ENCODE measurements at places on chromosomes 7 and 10. TPM values are rescaled to one million over a fixed set of nuclear protein-coding genes. Genes with fewer than 3 reads are reported as not detected.

GRCh38 chr10:118497227-118497626 lies 98.2 kb downstream of the PRLHR start:
- no peak for DNase-seq

- no peak for DNase-seq
These were observed 543.3 kb downstream of the CALN1 start for GRCh38 chr7:71868797-71869196.

DNA sequence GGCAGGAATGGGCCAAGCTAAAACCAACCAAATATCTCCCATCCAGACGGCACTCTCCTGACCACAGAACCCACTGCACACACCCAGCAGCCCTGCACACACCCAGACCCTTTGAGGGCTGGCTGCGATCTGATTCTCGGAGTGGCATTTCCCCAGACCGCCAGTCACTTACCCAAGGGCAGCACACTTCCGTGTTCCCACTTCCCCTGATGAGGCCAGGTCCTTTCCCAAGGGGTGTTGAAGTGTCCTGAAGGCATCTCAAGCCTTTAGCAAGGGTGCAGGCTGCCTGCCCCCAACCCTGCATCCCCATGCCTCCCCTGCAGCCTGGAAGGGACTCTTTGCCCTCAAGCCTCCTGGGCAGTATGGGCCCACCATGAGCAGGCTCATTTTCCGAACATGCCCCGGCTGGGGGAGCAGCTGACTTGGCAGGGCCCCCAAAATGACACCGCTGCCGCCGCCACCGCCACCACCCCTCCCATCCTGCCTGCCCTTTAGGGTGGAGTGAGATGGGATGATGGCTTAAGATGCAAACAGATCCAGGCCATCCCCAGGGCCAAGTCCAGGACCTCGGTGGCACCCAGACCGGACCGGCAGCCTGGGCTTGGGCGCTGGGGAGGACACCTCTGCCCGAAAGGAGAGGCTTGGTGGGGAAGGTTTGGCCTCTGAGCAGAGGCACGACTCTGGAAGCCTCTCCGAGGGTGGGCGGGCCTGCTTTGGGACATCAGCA lies 159.8 kb downstream of the NRF1 start:
- DNase-seq: no peak

- no peak for DNase-seq
These were observed 955.7 kb upstream of the ZNF722 start for GRCh38 chr7:63042730-63043511.

- DNase-seq: no peak
These were observed 74.5 kb upstream of the VKORC1L1 start for GRCh38 chr7:65798111-65799075.

- DNase-seq: no peak
These were observed 108.8 kb downstream of the SGMS1 start for GRCh38 chr10:50514995-50515394.

- DNase-seq: no peak
These were observed 135.8 kb downstream of the PLCE1 start for GRCh38 chr10:94129393-94130130.

DNA sequence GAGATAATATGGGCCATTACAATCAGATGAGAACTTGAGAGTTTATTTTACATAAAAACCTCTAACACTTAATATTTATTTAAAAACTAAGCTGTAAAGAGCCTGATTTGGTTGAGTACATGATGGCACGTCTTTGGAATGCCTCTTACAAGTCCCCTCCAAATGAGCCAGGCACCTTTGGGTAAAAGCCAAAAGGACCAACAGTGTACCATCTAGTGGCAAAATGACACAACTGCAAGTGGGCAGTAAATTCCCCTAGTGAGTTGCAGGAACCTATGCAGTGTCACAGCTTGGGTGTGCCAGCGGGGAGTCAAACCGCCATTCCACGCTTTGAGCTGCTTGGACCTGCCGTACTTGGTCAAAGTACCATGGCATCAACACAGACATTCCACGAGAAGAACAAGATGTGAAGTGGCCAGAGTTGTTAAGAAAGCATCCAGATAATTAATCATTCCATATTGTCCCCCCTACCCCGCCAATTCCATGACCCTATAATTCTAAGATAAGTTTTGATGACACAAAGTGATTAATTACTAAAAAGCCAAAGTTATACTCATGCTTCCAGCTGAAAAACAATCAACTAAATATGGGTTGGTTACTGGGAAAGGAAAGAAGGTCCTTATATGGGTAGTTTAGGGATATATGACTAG lies 115.2 kb downstream of the SORBS1 start:
- no peak for DNase-seq

GRCh38 chr10:119104654-119105015 lies 722 bp downstream of the DENND10 start:
- DNase-seq: no peak

GRCh38 chr7:27171637-27172314 lies 2.3 kb downstream of the HOXA10 start:
- no peak for DNase-seq

DNA sequence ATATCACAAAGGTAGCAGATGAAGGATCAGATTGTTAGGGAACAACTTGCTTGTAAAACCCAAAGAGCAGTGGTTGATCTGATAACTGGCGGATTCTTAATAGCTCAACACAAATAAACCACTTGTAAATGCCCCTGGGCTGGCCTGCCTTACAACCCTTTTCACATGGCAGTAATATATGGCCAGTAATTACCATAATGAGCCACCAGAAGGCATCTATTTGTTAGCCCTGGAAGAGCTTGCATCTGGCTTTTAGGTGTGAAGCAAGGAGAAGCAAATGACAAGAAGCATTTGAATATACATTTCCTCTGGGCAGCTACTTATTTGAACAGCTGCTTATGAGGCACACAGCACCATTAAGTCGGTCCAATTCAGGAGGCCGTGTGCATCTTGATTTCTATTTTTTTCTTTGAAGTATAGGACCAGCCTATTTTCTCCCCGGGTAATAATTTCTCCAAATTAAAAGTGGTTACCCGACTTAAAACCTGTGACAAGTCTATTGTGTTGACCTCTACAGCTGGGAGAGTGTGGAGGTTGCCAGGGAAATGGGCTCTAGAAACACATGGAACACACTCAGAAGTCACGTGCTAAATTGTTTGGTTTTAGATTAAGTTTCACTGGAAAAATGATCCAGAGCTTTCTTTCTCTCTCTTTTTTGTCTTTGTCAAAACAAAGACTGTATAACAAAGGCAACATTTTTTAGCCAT lies 113.4 kb downstream of the SEM1 start:
- no peak for DNase-seq

GRCh38 chr10:121340271-121340831 lies 257.9 kb downstream of the FGFR2 start:
- no peak for DNase-seq

- peak; percentile 83 for DNase-seq
These were observed 177.2 kb downstream of the SH3PXD2A start for GRCh38 chr10:103678178-103678526.

DNA sequence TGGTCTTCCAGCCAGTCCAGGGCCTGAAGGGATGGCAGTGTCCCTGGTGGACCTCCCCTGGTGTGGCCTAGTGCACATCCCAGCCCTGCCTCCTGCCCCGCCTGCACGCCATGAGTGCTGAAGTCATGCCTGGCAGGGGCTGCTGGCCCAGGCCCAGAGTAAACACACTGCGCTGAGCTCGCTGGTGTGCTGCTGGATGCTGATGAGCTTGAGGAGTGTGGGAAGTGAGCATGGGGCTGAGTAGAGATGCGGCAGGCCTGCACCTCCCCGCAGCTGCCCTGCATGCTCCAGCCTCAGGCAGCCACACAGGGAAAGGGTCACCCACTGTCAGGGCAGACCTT lies 43.2 kb downstream of the HTRA1 start:
- DNase-seq: no peak

DNA sequence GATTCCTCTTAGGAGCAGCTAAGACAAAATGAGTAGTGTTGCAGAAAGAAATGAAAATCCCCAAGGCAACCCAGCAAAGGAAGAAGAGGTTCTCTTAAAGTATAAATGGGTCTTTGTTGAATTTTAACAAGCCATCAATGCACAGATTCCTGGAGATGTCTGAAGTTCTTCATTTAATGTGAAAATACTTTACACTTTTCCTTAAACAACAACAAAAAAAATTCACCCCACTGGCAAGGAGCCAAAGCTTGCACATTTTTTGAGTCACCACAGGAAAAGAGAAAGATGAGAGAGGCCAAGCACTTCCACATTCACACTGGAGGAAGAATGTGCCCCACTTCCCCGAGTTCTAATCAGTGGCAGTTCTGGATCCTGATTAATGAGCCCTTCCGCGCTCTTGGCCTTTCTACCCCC lies 286.4 kb upstream of the MEOX2 start:
- no peak for DNase-seq

- no peak for DNase-seq
These were observed 10.6 kb upstream of the BPGM start for GRCh38 chr7:134636008-134636449.

DNA sequence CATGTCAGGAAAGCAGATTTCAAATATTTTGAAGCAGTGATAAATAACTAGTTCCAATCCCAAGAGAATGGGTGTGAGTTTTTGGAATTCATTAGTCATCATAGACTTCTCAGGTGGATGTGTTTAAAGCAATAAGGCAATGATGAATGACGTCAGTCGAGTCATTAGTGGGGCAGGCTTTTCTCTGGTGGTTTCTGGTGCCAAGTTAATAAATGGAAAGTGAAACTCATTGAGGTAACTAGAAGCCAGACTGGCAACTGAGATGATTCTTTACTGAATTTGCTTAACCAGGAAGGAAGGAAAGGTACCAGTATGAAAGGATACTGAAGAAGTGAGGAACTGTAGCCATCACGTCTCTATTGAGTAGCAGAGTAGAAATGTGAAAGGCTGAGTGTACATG lies 311.0 kb downstream of the GPAM start:
- no peak for DNase-seq

DNA sequence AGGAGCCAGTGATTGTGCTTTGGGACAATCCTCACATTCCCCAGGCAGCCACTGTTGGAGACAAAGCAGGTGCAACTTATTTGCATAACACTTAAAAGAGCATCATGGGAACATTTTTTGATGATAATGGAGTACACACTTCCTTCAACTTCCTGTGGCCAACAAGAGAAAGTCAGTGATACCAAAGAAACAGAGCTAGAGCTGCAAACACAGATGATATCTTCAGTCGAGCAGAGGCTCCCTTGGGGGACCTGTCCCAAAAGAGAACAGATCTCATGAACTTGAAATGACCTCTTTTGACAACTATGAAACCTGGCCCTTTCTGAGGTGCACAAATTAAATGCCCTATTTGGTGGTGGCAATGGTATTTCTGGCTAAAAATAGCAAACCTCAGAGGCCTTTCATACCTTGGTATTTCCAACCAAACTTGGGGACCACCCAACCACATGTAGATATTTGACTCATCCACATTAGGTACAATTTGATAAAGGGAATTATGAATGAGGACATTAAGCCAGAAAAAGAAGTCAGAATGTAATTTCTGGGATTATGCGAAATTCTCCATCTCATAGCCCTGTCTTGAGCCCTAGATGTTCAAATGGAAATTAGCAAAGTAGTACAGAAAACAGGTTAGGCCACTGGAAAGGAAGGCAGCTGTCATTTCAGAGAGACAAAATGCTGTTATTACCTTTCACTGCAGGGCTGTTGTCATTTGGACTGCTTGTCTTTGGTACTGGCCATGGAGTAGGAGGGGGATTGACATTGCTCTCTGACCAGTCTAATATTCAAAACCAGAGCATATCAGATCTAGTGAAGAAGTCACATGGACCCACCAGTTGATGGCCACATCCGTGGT lies 146.2 kb downstream of the ICA1 start:
- DNase-seq: no peak

DNA sequence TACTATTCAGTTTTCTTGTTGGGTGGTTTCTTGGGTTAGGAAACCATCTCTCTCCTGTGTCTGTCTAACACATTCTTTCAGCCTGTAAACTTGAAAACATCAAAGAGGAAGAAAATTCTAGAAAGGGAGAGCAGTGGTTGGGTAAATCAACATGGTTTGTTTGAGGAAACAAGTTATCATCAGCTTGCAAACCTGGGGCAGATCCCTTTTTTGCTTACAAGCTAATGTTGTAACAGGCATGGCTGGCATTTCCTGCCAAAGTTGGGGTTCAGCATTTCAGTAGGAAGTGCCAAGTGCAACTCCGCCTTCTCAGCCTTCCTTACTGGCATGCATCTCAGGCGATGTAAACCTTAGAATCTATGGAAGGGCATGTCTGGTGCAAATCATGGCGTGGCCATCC lies 112.6 kb downstream of the EEPD1 start:
- no peak for DNase-seq

DNA sequence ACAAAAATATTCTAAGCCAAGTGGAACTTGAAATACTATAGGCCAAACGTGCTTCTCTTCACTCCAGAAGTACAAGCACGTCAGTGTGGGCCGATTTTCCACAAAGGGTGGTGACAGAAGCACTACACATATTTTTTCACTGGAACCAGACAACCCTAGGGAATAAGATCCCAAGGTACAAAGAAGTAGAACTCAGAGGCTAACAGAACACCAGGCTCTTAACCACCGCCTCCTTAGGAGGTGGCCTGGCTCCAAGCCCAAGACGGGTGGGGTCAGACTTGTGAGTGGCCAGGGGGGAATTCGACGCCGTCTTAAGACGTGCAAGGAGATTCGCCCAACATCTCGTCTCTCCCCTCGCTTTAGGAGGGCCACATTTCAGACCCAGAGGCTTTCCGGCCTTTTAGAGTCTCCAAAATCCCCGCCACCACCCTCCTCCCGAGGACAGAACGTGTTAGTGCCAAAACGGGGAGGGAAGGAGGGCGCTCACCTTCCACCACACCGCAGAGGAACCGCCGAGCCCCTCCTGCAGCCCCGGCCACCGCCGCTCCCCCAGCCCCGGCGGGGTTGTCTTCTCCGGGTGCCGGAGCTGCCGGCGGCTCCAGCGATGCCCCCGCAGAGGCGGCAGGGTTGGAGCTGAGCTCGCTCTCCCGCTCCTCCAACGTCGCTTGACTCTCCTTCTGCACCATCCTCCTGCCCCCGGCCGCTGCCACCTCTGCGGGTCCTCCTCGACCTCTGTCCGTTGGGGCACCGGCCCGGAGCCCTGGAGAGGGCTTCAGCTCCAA lies 716 bp downstream of the OGA start:
- DNase-seq: no peak

GRCh38 chr7:158684329-158684728 lies 20.3 kb downstream of the NCAPG2 start:
- DNase-seq: no peak

DNA sequence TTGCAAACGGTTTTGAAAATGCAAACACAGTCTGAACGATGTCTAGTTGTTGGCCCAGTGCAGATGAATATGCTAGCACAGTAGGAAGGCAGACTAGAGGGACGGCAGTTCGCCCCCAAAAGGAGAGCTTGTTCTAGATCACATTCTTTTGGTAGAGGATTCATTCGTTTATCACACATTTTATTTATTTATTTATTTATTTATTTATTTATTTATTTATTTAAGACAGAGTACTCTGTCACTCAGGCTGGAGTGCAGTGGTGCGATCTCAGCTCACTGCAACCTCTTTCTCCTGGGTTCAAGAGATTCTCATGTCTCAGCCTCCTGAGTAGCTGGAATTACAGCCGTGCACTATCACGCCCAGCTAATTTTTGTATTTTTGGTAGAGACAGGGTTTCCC lies 59.4 kb upstream of the ZPBP start:
- DNase-seq: no peak

The EBF3 gene
- total RNA-seq: not detected

The ECHS1 gene
- 76.3 TPM for total RNA-seq

The UCN3 gene
- total RNA-seq: not detected

The CYP3A7 gene
- not detected for total RNA-seq

The SMKR1 gene
- total RNA-seq: 11.6 TPM

The TWNK gene
- 40.6 TPM for total RNA-seq

The ST8SIA6 gene
- not detected for total RNA-seq

The NANOS1 gene
- 0.22 TPM for total RNA-seq

The LIPJ gene
- total RNA-seq: 0.16 TPM

The LRRC4 gene
- 0.51 TPM for total RNA-seq

The HABP2 gene
- total RNA-seq: not detected

The GPR141 gene
- total RNA-seq: not detected

The PANK1 gene
- total RNA-seq: 4.9 TPM

The SPDYE9 gene
- total RNA-seq: not detected

Data from CD8-positive, alpha-beta memory T cell (primary cell).